Activated CD4-positive, alpha-beta T cell treated with anti-CD3 and anti-CD28 coated beads, Interleukin-2, amount 10 ng/mL, durations not matched to agents 24 days and 14 days (primary cell): ENCODE measurements at places on chromosomes 11 and 22.

DNA sequence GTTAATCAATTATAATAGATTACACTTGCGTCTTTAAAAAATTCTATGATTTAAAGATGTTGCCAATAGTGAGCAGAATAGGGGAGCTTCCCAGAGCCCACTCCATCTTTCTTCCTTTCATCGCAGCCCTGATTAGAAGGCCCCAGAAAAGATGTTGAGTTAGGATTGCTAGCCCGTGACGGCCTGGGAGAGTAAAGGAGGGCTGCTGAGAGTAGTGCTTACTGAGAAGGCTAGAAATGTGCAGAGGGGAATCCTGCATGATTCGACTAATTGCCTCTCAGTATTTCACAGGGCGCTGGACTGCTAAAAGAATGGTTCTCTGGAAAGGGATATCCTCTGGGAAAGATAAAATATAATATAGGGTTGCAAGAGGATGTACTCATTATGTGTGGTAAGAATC, 160.5 kb downstream of the C11orf87 start:
- H3K36me3 ChIP-seq, result no peaks in the 10 kb centered on the region
- no peaks in the 10 kb centered on the region for H3K4me1 ChIP-seq
- H3K27me3 ChIP-seq, result no peaks in the 10 kb centered on the region

DNA sequence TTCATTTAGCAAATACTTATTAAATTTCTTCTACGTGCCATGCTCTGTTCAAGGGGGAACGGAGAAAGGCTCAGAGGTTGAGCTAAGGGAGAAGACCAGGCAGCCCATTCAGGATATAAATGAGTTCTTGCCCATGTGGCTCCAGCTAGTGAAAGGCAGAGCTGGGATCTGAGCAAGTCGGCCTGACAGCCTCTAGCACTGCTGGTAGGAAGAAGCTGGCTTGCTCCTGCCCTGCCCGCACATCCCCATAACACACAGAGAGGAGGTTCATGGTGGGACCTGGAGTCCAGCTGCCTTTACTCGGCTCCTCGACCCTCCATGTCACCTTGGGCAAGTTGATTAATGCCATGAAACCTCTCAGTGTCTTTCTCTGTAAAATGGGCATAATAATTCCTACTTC, 2.0 kb downstream of the SLC15A3 start:
- H3K4me1 ChIP-seq, result peaks cover 16% of the 10 kb centered on the region
- no peaks in the 10 kb centered on the region for H3K36me3 ChIP-seq
- H3K27me3 ChIP-seq, result peaks cover 34% of the 10 kb centered on the region
- H3K27ac ChIP-seq, result no peak overlapping the region
- no peak for DNase-seq

DNA sequence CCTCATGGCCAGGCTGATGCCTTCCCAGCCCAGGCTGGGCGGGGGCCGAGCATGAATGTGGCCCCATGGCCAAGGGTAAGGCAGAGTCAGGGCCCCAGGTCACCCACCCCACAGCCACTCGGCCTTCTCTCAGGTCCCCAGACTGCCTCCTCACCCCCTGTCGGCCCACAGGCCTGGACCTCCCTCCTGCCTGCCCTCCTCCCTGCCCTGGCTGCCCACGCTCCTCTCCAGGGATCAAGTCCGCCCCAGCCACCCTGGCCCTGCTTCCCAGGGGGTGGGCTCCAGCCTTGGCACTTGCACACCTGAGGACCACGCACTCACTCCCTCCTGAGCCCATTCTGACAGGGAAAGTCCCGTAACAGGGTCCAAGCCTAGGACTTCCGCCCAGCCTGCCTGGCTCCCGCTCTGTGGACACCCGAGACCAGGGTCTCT, 37.8 kb upstream of the TH start:
- H3K36me3 ChIP-seq, result no peaks in the 10 kb centered on the region
- no peak for DNase-seq
- H3K4me3 ChIP-seq, result no peak overlapping the region
- H3K4me1 ChIP-seq, result peaks cover 8% of the 10 kb centered on the region
- no peaks in the 10 kb centered on the region for H3K27me3 ChIP-seq

DNA sequence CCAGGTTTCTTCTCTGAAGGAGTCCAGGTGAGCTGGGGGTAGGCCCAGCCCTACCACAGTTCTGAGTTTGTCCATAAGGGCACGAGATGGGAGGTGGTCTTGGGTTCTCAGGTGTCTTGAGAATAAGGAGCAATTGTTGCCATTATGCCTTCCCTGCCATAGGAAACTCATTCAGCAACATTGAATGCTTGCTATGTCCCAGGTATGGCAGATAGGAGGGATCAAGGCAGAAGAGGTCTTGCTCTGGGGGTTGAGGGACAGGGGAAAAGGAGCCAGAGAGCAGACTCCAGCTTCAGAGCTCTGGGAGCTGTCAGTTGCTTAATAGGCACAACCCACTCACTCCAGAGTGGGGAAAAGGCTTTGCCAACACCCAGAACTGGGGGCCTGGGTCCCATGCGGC, 4.3 kb downstream of the SELENOM start:
- peaks cover 1% of the 10 kb centered on the region for H3K36me3 ChIP-seq
- DNase-seq, result no peak
- H3K4me3 ChIP-seq, result no peak overlapping the region
- peak overlapping the region; percentile 53 for H3K27ac ChIP-seq

GRCh38 chr11:75667831-75668450, 897 bp downstream of the MAP6 start:
- H3K27me3 ChIP-seq, result peaks cover 65% of the 10 kb centered on the region
- DNase-seq, result peak; percentile 82

GRCh38 chr11:11944444-11944843, 64.0 kb downstream of the DKK3 start:
- H3K4me1 ChIP-seq, result peaks cover 2% of the 10 kb centered on the region
- H3K4me3 ChIP-seq, result no peak overlapping the region
- peaks cover 29% of the 10 kb centered on the region for H3K36me3 ChIP-seq
- no peak overlapping the region for H3K27ac ChIP-seq
- no peak for DNase-seq

GRCh38 chr22:48520884-48521588, 1306.6 kb downstream of the BRD1 start:
- no peak overlapping the region for H3K27ac ChIP-seq
- no peak overlapping the region for H3K4me3 ChIP-seq
- no peaks in the 10 kb centered on the region for H3K36me3 ChIP-seq
- no peaks in the 10 kb centered on the region for H3K27me3 ChIP-seq
- H3K4me1 ChIP-seq, result no peaks in the 10 kb centered on the region

DNA sequence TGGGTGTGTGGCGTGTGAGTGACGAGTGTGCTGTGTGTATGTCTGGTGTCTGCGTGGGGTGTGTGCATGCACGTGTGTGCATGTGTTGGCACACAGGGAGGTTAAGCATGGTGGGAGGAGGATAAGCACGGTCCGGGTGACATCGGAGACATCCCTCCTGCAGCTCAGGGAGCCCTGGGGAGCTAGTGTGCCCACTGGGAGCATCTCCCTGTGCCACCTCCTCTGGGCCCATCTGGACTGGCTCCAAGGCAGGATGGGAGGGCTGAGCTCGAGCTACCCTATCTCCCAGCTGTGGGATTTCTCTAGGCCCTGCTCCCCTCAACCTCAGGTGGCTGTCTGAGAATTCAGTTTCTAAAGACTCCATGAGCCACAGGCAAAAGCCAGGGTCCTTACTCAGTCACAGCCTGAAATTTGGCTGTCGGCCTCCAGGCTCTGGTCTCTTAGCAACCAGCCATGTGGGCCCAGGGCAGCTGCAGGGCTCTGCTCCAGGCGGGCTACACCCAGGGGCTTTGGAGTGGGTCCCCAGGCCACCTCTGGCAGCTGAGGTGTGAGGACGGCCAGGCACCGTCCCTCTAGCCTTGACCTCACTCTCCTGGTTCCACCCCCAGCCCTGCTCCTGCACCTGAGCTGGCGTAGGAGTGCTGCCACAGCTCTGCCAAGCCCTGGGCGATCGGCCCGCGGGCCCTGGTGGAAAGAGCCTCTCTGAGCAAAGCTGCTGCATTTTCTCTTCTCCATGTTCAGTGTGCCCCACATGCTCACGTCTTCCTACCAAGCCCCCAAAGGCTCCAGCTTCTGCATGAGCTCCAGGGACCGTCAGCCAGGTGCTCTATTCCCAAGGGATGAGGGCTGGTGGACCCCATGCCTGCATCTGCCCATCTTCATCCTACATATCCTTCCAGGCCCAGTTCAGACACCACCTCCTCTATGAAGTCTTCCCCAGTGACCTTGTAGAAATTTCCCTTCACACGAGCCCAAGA, 39.7 kb downstream of the RTL6 start:
- H3K36me3 ChIP-seq, result peaks cover 4% of the 10 kb centered on the region
- DNase-seq, result no peak
- no peaks in the 10 kb centered on the region for H3K27me3 ChIP-seq
- peaks cover 43% of the 10 kb centered on the region for H3K4me1 ChIP-seq
- H3K4me3 ChIP-seq, result no peak overlapping the region

GRCh38 chr11:104075091-104075490, 38.7 kb downstream of the DDI1 start:
- H3K4me1 ChIP-seq, result no peaks in the 10 kb centered on the region
- DNase-seq, result no peak
- H3K36me3 ChIP-seq, result no peaks in the 10 kb centered on the region
- no peaks in the 10 kb centered on the region for H3K27me3 ChIP-seq
- H3K4me3 ChIP-seq, result no peak overlapping the region

GRCh38 chr11:35550374-35551036, 25.1 kb upstream of the PAMR1 start:
- DNase-seq, result no peak
- H3K4me1 ChIP-seq, result no peaks in the 10 kb centered on the region
- peaks cover 12% of the 10 kb centered on the region for H3K27me3 ChIP-seq
- H3K27ac ChIP-seq, result no peak overlapping the region
- H3K4me3 ChIP-seq, result no peak overlapping the region

GRCh38 chr22:20093418-20094196, 13.6 kb downstream of the DGCR8 start:
- H3K4me3 ChIP-seq, result no peak overlapping the region
- no peaks in the 10 kb centered on the region for H3K27me3 ChIP-seq
- no peak for DNase-seq

DNA sequence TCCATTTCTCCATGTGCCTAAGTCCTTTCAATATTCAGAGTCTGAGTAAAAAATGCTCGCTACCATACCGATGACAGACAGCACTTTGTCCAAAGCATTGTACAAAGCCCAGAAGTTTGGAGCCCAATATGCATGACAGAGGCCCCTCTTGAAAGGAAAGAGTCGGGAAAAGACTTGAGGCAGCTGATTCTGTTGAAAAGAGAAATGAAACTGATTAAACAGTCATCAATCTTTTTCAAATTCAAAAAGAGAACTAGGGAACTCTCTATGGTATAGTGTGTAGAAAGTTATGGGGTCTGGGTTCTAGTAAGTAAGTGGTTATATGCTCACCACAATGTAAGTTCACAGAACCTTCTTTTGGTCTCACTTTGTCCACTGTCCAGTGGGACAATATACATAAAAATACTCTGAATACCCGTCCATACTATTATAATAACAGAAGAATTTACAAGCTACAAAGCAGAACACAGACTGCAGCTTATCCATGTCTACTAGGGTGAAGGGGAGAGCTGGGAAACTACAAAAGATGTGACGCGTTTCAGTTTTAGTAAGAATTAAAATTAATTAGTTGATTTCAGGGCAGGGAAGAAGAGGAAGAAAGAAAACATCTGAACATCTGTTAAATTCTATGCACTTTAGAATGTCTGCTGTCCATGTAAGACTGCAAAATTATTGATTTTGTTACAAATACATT, 26.7 kb downstream of the ALG8 start:
- peaks cover 34% of the 10 kb centered on the region for H3K36me3 ChIP-seq
- no peak overlapping the region for H3K4me3 ChIP-seq
- no peaks in the 10 kb centered on the region for H3K4me1 ChIP-seq
- no peak for DNase-seq

GRCh38 chr11:94731880-94732601, 36.1 kb upstream of the AMOTL1 start:
- no peak for DNase-seq
- H3K4me1 ChIP-seq, result peaks cover 14% of the 10 kb centered on the region
- peaks cover 4% of the 10 kb centered on the region for H3K27me3 ChIP-seq
- no peak overlapping the region for H3K4me3 ChIP-seq
- H3K36me3 ChIP-seq, result no peaks in the 10 kb centered on the region

- H3K4me1 ChIP-seq, result no peaks in the 10 kb centered on the region
- H3K27ac ChIP-seq, result no peak overlapping the region
- no peak for DNase-seq
- no peak overlapping the region for H3K4me3 ChIP-seq
- no peaks in the 10 kb centered on the region for H3K36me3 ChIP-seq
Observed at GRCh38 chr11:119406005-119406404, 17.0 kb downstream of the THY1 start.

GRCh38 chr22:23094695-23095681, 24.7 kb downstream of the GNAZ start:
- no peak overlapping the region for H3K27ac ChIP-seq
- H3K27me3 ChIP-seq, result no peaks in the 10 kb centered on the region
- H3K36me3 ChIP-seq, result no peaks in the 10 kb centered on the region
- DNase-seq, result no peak
- H3K4me3 ChIP-seq, result no peak overlapping the region
- no peaks in the 10 kb centered on the region for H3K4me1 ChIP-seq

DNA sequence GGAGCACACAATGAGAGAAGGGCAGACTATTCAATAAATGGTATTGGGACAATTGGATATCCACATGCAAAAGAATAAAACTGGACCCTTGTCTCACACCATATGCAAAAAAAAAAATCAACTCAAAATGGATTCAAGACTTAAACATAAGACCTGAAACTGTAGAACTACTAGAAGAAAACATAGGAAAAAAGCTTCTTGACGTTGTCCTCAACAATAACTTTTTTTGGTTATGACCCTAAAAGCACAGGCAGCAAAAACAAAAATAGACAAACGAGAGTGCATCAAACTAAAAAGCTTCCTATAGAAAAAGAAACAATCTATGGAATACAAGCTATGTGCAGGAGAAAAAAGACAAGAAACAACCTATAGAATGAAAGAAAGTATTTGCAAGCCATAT, 37.1 kb upstream of the EED start:
- H3K4me3 ChIP-seq, result no peak overlapping the region
- no peaks in the 10 kb centered on the region for H3K27me3 ChIP-seq
- no peak for DNase-seq
- peaks cover 31% of the 10 kb centered on the region for H3K4me1 ChIP-seq

DNA sequence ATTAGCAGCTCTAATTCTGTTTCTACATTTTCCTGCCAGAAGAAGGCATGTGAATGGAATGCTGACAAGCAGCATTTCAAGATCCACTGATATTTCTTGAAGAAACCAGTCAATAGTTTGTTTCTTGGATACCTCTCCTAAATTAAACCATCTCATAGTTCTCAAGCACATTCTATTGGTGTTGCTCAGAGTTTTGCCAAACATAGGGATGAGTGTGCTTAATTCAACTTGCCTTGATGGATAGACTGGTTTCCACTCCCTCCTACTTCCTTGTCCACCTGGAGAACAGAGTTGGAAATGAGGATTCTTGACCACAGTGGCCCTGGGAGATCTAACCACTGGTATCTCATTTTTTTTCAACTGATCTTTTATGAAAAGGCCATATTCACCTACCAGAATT, 29.8 kb upstream of the DDX10 start:
- no peaks in the 10 kb centered on the region for H3K36me3 ChIP-seq
- no peaks in the 10 kb centered on the region for H3K4me1 ChIP-seq
- peak; percentile 4 for DNase-seq
- H3K27ac ChIP-seq, result no peak overlapping the region

GRCh38 chr11:124930799-124931198, 5.0 kb downstream of the HEPACAM start:
- H3K36me3 ChIP-seq, result no peaks in the 10 kb centered on the region
- peak overlapping the region; percentile 11 for H3K4me3 ChIP-seq
- peaks cover 5% of the 10 kb centered on the region for H3K4me1 ChIP-seq
- H3K27me3 ChIP-seq, result peaks cover under 1% of the 10 kb centered on the region
- no peak overlapping the region for H3K27ac ChIP-seq
